ENCODE measurements at places on chromosomes 1 and 21.

DNA sequence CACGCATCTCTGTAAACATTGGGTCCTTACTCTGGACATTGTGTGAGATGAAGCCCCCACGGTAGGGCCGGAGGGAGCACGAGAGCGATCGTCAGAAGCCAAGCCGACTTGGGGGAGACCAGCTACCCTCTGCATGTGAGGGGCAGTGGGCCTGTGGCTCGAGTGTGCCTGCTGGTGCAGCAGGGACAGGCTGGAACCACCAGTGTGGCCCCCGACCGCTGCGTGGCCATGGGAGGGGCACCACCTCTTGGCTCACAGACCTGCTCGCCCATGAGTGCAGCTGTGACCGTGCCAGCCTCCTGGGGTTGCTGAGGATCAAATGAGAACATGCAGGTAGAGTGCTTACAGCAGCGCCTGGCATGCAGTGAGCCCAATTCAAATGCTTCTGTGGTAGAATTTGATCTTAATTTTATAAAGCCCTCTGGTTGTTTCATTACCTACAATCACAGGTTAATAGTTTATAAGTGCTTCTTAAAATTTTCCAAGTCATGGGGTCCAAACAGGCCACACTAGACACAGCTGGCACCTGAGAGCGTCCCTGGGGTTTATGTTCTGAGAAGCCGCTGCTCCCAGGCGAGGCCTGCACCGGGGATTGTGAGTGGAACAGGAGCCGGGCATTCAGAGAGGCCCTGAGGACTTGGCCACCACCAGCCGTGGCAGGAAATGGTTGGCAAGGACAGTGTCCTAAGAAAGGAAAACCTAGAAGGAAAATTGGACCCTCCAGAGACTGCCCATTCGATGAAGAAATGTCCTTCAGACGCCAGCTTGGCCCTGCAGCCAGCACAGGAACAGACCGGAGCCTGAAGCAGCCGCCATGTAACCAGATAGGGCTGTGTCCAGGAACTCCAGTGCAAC lies 22.6 kb upstream of the ADARB1 start:
- no peak for DNase-seq

GRCh38 chr1:146020058-146021049 lies 1.2 kb downstream of the HJV start:
- no peak for DNase-seq

DNA sequence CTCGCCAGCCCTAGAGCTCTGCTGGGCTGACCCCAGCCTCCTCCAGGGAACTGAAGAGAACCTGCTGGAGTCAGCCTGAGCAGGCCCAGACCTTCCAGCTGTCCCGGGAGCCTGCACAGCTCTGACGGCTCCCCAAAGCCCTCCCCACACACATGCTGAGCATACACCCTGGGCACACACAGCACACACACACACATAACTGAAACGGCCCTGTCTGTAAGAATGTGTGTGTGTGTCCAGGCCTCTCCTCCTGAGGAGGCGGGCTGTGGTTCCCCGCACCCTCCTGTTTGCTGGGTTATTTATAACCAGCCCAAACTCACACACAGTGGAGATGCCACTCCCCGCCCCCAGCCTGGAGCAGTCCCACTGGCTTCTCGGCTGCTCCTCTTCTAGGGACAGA lies 20.2 kb downstream of the SDC3 start:
- no peak for DNase-seq

- no peak for DNase-seq
Observed at GRCh38 chr1:30446095-30446494, 277.3 kb downstream of the MATN1 start.

DNA sequence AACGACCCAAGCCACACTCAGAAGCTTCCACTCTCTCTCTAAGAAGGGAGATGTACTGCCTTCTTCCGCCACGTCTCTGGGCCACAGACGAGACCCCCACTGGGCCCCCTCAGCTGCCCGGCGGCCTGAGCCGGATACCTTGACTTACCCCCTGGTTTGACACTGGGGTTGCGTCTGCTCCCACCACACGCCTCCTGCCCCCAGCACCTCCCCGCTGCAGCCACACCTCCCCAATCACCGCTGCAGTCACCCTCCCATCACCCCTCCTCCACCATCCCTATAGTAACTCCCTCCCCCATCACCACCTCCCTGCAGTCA lies 10.7 kb downstream of the PANK4 start:
- no peak for DNase-seq

DNA sequence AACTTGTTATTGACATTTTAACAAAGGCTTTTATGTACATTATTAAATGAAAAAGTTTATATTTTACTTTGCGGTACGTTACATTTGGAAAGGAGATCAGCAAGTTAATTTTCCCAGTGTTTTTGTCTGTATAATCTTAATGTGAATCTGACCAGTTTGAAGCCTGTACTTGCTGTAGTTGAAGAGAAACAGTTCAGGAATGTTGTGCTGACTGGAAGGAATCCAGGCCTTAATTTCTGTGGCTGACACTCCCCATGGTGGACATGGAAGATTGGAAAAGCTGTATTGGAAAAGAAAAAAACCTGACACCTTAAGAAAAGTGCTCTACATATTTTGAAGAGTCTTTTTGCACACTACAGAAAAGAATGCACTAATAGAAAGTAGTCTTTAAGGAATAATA lies 15.5 kb downstream of the LEPR start:
- no peak for DNase-seq

- no peak for DNase-seq
Observed at GRCh38 chr1:2425892-2426291, 13.5 kb upstream of the PEX10 start.

- DNase-seq = no peak
Observed at GRCh38 chr1:185803241-185803640, 69.0 kb downstream of the HMCN1 start.

GRCh38 chr1:7745783-7746182 lies 25.3 kb upstream of the VAMP3 start:
- no peak for DNase-seq

GRCh38 chr1:78250201-78250600 lies 204.4 kb downstream of the GIPC2 start:
- no peak for DNase-seq

- DNase-seq = no peak
Observed at GRCh38 chr21:39317134-39318090, 4.0 kb upstream of the BRWD1 start.

DNA sequence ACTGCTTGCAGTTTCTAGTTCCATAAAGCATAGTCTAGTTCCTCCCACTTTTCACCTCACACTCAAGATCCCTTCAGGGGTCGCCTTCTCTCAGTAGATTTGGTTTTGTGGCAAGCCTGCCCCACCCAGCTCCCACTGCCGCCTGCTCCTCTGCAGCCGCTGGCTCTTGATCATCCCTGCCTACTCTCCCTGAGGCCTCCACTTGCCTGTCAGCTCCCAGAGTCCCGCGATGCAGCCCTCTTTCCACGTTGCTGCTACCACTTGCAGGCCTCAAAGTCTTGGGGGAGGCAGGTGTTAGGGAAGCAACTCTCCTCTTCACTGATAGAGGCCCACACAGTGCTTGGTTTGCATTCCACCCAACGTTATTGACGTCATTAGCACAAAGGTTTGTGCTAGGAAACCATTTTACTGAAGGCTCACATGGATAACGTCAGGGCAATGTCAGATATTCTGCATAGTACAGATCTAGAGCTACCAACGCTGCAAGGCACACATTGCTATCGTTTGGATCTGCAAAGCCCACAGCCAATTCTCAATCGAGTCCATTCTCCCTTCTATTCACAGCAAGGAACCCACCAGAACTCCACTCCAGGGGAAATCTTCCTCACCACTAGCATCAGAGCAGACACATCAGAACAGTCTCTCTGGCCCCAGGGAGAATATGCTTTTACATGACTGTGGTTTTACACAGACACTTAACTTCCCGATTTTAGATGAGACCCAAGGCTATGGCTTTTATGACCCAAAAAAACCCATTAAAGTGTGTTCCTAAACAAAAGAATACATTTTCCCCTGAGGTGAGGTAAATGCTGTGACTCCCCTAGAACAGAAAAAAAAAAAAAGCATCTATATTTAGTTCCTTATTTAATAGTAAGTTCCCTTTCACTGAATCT lies 519.5 kb upstream of the CAMK1G start:
- DNase-seq = no peak

DNA sequence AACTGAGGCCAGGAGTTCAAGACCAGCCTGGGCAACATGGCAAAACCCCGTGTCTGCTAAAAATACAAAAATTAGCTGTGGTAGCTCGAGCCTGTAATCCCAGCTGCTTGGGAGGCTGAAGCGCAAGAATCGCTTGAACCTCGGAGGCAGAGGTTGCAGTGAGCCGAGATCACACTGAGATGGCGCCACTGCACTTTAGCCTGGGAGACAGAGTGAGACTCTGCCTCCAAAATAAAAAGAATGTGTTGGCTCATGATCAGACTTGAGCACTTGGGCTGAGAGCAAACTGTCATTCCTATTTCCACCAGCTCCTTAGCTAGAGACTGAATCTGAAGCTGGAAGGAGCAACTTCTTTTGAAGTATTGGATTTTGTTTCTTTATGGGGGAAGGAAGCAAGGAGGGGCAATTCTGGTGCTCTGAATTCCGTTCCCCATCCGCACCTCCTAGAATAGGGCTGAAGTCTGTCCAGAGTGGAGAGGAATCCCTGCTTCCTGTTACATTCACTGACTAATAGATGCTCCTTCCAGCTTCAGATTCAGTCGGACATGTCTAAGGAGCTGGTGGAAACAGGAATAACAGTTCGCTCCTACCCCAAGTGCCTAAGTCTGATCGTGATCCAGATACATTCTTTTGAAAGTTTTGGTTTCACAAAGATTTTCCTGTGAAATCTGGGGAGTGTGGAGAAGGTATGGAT lies 3.8 kb downstream of the ZNF672 start:
- DNase-seq = no peak

- DNase-seq = no peak
Observed at GRCh38 chr1:100622966-100623762, 85.2 kb downstream of the GPR88 start.

GRCh38 chr1:228256626-228257375 lies 49.0 kb downstream of the OBSCN start:
- no peak for DNase-seq

GRCh38 chr1:97204468-97204867 lies 482.9 kb downstream of the PTBP2 start:
- DNase-seq = no peak

- no peak for DNase-seq
Observed at GRCh38 chr1:167861664-167862381, 52.1 kb downstream of the ADCY10 start.

DNA sequence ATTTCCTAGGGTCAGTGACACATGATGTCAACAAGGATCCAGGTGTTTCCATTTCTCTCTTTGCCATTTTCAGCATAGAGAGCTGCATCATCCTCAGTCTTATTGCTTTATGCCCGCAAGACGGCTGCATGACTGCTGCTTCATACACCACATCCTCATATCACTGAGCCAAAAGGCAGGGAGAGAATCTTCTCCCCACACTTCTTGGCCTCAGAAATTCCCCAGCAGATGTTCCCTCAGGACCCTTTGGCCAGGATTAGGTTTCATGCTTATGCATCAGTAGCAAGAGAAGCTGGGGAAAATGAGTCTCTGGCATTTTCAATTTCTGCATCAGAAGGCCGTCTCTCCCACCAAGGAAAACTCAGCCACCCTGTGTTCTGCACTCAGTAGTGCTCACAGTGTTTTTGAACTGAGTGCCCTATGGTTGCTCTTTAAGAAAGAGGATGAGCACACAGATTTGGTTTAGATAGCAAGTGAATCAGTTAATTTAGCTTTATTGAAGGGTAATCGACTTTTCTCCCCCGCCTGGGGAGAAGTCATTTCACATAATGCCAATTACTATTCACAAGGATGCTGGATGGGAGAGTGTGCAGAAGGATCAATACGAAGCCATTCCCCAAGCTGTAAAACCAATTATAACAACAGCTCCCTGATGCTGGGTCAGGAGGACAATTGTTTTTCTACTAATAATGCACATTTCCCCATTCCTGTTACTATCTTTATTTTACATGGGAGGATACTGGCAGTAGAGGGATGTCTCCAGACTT lies 360.2 kb downstream of the HHIPL2 start:
- DNase-seq = no peak

GRCh38 chr1:55257958-55258357 lies 42.8 kb upstream of the USP24 start:
- DNase-seq = no peak

DNA sequence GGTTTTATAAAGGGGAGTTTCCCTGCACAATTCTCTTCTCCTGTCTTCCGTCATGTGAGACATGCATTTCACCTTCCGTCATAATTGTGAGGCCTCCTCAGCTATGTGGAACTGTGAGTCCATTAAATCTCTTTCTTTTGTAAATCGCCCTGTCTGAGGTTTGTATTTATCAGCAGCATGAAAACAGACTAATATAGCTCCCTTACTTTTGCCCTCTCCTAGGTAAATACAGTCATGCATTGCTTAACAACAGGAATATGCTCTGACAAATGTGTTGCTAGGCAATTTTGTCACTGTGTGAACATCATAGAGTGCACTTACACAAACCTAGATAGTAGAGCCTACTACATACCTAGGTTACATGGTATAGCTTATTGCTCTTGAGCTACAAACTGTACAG lies 616.8 kb downstream of the RWDD3 start:
- no peak for DNase-seq

GRCh38 chr1:116733476-116734365 lies 20.5 kb upstream of the CD2 start:
- no peak for DNase-seq

DNA sequence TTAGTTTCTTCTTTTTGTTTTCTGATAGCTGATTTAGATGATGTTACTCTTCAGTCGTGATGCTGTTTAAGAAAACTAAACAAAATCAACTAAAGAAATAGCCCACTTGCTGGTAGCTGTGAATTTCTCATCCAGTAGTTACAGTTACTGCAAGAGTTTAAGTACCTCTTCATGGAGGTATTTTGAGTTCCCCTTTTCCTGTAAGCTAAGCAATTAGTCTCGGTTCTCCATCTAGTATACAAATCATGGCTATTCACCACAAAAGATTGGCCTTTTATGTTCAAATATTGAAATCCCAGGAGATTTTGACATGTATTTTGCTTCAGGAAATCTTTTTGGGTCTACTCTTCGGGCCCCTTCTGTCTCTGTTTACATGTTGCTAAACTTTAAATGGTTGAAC lies 31.1 kb downstream of the HUNK start:
- DNase-seq = no peak

- no peak for DNase-seq
Observed at GRCh38 chr1:153945131-153945794, 1.3 kb downstream of the DENND4B start.

- no peak for DNase-seq
Observed at GRCh38 chr21:27024971-27025370, 58.1 kb upstream of the ADAMTS5 start.

- DNase-seq = no peak
Observed at GRCh38 chr1:240941701-240942370, 329.9 kb upstream of the GREM2 start.
